ENCODE measurements at places on chromosomes 16 and 17.

DNA sequence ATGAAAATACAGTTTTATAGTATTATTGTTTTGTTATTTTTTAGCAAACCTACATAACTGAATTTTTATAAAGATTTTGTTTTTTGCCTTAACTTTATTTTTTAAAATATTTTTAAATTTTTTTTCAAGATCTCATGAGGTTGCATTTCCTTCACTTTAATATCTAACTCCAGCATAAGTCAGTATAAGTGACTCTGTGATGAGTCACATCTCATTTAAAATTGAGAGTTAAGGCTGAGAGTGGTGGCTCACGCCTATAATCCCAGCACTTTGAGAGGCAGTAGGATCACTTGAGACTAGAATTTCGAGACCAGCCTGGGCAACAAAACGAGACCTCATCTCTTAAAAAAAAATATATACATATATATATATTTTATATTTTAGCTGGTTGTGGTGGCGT, 44.0 kb downstream of the NLK start:
- no peak for DNase-seq

GRCh38 chr16:22732959-22733358, 81.0 kb upstream of the HS3ST2 start:
- no peak for DNase-seq

- DNase-seq, result no peak
Measured at GRCh38 chr17:72594248-72594647, 473.4 kb downstream of the SOX9 start.

GRCh38 chr16:88599825-88600538, 29.8 kb downstream of the ZC3H18 start:
- DNase-seq, result no peak

Data from anterior cingulate cortex (tissue), 58 donors.